ENCODE measurements at places on chromosomes 7 and 10.

DNA sequence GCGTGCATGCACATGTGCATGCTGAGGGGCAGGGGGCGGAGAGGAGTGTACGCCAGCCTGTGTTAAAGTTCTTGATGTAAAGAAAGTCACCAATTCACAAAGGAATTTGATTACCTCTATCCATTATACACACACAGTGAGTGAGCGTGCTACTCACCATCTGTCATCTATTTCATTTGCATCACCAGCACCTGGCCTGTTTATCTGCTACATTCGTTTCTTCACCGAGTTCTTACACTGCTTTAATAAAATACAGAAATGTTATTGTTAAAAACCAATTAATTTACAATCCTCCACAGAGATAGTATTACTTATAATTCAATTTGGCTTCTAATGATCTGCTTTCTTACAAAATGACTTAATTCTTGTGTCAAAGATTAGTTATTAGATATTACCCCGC lies 32.6 kb downstream of the NEUROD6 start:
- no peak for DNase-seq

GRCh38 chr10:69473304-69473990 lies 22.2 kb downstream of the TSPAN15 start:
- no peak for DNase-seq

- no peak for DNase-seq
Measured at GRCh38 chr10:72244573-72245038, 28.5 kb upstream of the ASCC1 start.

DNA sequence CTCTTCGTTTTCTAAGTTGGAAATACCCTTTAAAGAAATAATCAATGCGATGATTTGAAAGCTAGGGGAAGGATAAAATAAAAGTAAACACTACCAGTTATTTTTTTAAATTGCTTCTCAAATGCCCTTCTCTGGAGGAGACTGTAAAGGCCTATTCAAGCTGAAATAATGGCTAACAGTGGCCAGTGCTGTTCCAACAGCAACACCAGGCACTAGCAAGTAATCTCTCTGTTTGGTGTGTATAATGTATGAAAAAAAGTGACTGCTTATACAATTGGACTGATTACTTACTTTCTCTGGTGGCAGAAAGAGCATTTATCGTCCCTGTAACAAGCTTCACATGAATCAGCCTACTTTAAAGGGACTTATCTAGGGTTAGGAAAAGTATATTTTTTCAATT lies 102.7 kb downstream of the CSTF2T start:
- no peak for DNase-seq

GRCh38 chr7:94571816-94572215 lies 62.2 kb downstream of the CASD1 start:
- no peak for DNase-seq

GRCh38 chr7:74511345-74511744 lies 57.6 kb downstream of the GTF2IRD1 start:
- DNase-seq = no peak

DNA sequence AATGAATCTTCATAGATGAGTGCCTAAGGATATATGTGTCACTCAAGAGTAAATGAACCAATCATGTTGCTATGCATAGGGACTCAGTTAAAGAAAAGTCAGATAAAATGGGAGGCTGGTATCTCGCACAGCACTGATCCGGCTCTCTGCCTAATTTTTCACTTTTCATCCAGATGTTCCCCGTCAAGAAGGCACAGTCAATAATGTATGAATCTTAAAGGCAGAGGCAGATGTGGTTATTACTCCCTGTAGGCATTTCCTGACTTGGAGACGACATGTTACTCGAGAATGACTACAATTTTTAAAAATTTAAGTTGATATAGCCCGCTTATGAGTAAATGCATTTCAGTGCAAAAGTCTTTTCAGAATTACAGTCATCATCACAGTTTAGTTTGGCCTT lies 113.6 kb downstream of the TBXAS1 start:
- DNase-seq = no peak
